ENCODE measurements at places on chromosomes 7 and 10. TPM values are rescaled to one million over a fixed set of nuclear protein-coding genes. Genes with fewer than 3 reads are reported as not detected.

The NPSR1 gene
- not detected for total RNA-seq

DNA sequence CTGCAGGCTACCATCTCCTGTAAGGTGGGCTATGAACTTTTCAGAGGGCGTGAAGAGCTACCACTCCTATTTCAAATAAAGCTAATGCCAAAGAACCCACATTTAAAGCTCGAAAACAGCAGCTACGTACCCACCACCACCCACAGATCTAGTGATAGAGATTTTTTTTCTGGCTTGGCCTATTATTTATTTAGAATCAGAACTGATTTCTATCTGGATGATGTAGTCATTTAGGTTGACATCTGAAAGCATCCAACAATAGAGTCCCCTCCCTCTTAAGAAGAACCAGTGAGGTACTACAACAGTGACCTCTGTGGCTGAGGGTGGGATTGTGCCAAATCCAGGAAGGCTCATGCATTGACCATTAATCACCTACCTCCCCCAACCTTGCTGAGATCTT, 113.8 kb upstream of the ADO start:
- no peak for DNase-seq

- no peak for DNase-seq
Observed at GRCh38 chr7:138881579-138882188, 83.7 kb upstream of the ATP6V0A4 start.

The PLCE1 gene
- 4.3 TPM for total RNA-seq

The NUP42 gene
- total RNA-seq, result 9.9 TPM

- no peak for DNase-seq
Observed at GRCh38 chr7:101319401-101319800, 2.2 kb downstream of the IFT22 start.

GRCh38 chr10:62582804-62583208, 208.6 kb downstream of the ZNF365 start:
- no peak for DNase-seq

DNA sequence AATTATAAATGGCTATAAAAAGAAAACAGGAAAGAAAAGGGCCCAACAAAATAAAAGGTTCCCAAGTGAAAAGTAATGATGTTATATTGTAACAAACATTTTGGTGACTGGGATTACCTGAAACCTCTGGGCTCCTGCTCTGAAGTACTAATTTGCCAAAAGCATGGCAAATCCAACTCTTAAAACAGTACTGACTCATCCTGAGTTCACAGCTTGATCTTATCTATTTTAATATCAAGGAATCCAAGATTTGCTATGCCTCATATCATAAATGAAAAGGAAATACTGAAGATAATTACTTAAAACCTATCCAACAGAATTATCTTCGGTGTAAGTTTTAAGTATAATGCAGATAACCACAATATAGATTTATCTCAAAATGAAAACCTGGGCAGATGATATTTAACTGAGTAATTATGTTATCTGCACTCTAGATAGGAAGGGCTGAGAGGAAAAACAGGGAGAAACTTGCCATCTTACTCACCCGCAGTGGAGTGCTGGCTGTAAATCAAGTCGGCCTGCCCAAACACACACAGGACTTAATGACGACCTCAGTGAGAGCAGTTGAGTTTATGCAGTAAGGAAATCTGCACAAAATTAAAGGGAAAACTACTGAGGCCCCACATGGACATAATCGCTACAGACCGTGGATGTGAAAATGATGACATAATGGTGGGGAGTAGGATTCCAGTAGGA, 48.4 kb downstream of the MPP7 start:
- DNase-seq, result peak; percentile 27

The BAIAP2L1 gene
- 23.7 TPM for total RNA-seq

DNA sequence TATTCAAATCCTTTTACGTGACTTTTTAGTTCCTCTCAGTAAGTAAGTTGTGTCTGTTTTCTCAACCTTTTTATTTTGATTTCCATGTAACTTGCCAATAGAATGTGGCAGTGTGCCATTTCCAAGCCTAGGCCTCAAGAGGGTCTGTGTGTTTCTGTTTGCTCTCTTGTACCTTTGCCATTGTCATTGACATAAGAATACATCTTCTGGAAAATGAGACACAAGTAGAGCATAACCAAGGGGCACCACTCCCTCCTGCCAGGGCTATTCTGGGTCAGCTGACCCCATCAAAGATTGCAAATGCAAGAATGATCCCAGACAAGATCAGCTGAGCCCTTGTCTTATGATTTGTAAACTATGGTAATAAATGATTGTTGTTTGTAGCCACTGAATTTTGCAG, 524.0 kb downstream of the IPMK start:
- DNase-seq, result no peak

DNA sequence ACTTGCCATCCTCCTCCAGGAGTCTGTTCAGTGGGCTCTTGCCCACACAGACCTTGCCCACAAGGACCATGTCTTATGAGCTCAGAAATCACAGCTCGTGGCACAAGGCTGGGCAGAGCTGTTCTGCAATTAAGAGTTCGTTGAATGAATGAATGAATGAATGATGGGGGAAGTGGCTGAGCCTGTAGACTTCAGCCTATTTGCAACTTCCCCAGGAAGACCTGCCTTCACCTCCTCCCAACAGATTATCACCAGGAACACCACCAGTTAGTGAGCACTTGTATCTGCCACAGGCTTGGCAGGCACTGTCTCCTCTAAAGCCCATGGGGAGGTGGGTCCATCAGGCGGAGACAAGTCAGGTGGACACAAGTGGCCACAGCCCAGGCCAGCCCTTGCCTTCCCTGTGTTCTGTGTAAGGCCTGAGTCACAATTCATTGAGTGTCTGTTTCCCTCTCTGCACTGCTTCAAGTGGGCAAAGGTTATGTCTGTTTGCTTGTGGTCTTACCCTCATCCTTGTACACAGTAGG, 1.8 kb upstream of the FGF8 start:
- no peak for DNase-seq

The EDRF1 gene
- 14.8 TPM for total RNA-seq

The TYW1B gene
- total RNA-seq, result 1.7 TPM

GRCh38 chr10:44306147-44306710, 78.7 kb downstream of the CXCL12 start:
- no peak for DNase-seq

DNA sequence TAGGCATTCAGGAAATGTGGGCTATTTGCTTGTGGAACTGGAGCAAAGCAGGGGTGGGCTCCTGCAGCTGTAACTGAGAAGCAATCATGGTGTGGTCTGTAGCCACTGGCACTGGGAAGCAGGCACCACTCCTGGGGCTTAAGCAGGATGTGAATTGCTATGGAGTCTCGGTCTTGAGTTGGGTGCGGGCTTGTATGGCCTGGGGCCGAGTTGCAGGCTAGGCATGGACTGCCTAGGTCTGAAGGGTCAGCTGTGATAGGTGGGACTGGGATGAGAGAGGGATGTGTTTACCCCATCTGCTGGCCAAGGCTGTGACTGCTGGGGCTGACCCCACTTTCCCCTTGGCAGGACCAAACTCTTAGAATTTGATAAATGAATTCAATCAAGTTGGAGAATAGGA, 43.0 kb downstream of the ADCY1 start:
- DNase-seq, result no peak

DNA sequence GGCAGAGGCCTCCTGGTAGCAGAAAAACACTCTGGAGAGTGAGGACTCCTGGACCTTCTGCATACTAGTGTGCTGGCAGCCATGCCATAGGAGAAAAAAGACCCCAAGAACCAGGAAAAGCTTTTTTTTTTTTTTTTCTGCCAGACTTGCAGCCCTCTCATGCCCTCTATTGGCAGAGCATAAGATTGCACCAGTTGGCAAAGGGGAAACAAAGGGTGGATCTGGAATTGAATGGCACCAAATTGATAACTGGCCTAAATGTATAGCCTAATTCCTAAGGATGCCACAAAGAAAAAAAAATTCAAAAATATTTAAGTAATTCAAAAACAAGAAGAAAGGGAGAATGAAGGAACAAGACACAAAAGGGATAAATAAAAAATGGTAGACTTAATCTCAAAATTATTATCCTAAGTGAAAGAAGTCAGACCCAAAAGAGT, 112.5 kb upstream of the GHITM start:
- no peak for DNase-seq

GRCh38 chr10:127953876-127954275, 47.0 kb downstream of the PTPRE start:
- no peak for DNase-seq

The COL17A1 gene
- total RNA-seq, result 1.5 TPM

The GNGT1 gene
- total RNA-seq, result not detected

DNA sequence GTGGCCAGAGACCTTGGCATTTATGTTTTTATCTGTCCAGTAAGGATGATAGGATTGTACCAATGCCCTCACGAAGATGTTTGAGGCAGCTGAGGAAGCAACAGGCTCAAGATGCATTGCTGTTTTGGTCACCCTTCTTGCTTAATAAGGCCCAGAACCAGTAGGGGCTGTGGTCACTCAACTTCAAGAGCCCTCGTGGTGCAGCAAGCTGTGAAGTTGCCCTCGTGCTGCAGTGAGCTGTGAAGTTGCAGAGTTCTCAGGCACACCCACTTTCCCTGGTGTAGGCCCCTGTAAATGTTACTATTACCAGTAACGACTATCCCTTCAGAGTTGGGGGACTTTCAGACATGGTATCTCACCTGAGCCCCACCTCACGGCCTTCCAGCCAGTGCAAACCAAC, 207.6 kb upstream of the LYZL1 start:
- DNase-seq, result no peak

The UNCX gene
- total RNA-seq, result not detected

- DNase-seq, result no peak
Observed at GRCh38 chr7:18864967-18865366, 252.5 kb downstream of the TWIST1 start.

All from pancreas (tissue), 10 donors.